ENCODE measurements at places on chromosomes 4 and X.

DNA sequence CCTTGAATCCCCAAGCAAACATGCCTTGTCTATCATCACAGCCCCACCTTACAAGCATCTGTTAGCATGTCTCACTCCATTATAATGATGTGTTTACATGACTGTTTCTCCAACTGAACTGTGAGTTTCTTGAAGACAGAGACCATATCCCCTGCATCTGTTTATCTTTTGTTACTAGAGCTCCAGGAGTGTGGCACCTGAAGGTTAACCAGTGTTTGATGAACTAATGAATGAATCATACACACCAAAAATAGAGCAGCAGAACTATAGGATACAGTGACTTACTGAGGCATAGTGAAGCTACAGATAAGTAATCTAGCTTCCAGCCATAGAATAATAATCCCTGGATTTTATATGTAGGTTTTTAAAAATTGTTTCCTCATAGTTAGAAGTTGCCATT lies 331.0 kb downstream of the PCDH7 start:
- no peak for DNase-seq

GRCh38 chr4:1152290-1152689 lies 20.1 kb downstream of the SPON2 start:
- DNase-seq: no peak

DNA sequence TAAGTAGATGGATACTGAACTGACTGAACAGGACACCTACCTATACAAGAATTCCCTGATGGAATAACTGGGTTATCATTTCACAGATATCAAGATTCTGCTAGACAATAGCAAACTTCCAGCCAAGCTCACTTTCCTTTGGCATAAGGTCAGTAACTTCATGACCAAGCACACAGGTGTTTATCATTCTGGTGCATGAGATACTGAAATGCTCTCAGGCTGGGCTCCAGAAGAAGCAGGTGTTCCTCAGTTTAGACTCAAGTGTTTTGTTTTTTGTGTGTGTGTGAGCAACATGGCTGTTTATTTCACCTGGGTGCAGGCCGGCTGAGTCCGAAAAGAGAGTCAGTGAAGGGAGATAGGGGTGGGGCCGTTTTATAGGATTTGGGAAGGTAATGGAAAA lies 201.5 kb upstream of the SPOCK3 start:
- no peak for DNase-seq

DNA sequence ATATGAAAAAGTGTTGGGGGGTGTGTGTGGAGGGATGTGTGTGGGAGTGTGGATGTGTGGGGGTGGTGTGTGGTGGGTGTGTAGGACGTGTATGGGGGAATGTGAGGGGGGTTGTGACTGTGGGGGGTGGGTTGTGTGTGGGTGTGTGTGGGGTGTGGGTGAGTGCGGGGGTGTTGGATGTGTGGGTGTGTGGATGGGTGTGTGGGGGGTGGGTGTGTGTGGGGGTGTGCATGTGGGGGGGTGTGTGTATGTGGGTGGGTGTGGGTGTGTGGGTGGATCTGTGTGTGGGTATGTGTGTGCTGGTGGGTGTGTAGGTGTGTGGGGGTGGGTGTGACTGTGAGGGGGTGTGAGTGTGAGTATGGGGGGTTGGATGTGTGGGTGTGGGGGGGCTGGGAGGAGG lies 47.8 kb downstream of the KDR start:
- DNase-seq: no peak

DNA sequence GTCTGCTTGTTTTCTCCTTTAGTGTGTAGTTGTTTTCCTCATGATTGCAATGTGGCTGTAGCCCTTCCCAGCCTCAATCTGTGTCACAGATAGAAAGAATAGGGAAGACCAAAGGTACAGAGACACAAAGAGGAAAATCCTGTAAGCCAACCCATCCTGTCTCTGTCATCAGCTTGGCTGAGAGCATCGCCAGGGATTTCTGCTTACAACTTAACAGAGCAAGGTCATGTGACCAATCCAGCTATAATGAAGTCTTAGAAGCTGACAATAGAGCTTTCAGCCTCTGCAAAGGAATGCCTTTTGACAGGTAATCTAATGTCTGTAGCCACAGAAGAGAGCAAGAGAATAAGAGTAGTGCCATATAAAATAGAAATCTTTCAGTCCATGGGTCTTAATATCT lies 1598.0 kb upstream of the AGA start:
- DNase-seq: no peak

DNA sequence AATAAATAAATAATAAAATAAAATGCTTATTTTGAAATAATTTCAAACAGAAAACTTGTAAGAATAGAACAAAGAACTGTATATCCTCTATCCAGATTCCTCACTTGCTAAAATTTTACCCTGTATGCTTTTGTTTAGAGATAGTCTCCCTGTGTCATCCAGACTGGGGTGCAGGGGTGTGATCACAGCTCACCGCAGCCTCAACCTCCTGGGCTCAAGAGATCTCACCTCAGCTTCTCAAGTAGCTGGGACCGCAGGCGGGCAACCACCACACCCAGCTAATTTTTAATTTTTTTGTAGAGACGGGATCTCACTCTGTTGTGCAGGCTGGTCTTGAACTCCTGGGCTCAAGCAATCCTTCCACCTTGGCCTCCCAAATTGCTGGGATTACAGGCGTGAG lies 17.5 kb upstream of the ARAF start:
- no peak for DNase-seq

GRCh38 chrX:134444681-134445080 lies 15.3 kb upstream of the HPRT1 start:
- DNase-seq: no peak

GRCh38 chrX:128781506-128781905 lies 729.3 kb upstream of the ACTRT1 start:
- no peak for DNase-seq

DNA sequence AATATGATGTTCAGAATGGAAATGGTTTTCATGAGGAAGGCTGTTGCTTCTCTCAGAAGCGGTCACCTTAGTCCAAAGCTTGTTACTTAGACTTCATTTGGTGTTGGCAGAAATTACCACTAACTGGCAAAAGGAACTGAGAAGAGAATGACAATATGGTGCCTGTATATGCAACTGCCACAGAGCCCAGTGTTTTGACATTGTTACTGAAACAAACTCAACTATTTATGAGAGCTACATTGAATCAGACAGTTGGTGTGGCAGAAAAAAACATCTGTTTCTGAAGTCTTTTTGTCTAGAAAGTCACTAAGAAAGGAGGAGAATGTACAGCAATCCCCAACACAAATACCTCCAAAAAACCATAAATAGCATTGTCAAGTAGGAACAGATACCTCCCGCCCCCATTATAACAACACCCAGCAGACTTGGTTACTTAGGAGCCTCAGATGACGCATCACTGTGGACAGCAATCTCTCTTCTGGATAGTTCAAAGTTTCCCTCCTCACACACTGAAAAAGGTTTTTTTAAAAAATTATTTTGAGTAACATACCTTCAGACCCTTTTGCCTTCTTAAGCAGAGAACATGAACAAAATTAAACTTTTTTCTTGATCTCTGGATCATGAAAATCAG lies 92.2 kb downstream of the MAML3 start:
- DNase-seq: peak; percentile 18

- no peak for DNase-seq
Measured at GRCh38 chrX:151753313-151754046, 18.9 kb downstream of the CNGA2 start.

- DNase-seq: no peak
Measured at GRCh38 chrX:13220916-13221315, 98.9 kb downstream of the ATXN3L start.

DNA sequence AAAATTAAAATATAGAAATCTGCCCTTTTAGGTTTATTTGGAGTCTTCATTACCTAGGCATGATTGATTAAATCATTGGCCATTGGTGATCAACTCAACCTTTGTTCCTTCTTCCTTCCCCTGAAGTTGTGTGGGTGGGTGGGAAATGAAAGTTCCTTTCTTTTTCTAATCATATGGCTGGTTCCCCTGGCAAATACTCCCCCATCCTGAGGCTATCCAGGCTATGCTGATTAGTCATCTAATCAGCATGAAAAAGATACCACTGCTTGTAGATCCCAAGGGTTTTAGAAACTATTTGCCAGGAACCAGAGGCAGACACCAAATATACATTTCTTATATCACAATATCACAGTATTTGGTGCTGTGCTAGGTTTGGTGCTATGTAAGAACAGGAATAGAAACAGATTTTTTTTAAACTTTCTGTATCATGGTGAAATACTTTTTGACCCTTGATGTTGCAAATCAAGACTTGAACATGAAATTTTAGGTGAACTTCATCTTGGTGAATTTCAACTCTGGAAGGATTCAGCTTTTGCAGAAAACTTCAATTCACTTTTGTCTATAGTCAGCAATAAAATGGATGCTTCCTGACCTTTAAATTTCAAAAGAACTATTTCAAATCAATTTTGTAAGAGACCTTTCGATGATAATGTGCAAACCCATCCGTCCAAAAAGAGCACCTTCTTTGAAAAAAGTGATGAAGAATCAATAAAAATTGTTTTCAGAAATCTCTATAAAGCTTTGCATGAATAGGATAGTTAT lies 71.1 kb downstream of the CCSER1 start:
- no peak for DNase-seq

GRCh38 chr4:25908491-25908901 lies 5.5 kb upstream of the SMIM20 start:
- no peak for DNase-seq

DNA sequence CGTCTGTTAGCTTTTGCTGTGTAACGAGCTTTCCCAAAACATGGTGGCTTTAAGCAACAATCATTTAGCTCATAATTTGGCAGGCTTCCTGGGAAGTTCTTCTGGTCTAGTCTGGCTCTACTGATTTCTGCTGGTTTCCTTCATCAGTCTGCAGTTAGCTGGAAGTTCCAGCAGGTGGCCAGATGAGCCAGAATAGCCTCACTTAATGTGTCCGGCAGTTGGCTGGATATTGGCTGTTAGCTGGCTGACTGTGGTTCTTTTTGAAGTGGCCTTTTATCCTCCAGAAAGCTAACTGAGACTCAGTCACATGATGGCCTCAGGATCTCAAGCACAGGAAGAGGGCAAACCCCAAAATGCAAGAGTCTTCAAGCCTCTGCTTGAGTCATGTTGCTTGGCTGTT lies 34.9 kb downstream of the FTHL17 start:
- DNase-seq: peak; percentile 3

GRCh38 chrX:98501426-98501825 lies 1617.7 kb downstream of the RPA4 start:
- no peak for DNase-seq

- DNase-seq: no peak
Measured at GRCh38 chr4:80471756-80472155, 136.2 kb downstream of the CFAP299 start.

- no peak for DNase-seq
Measured at GRCh38 chr4:157655096-157655809, 434.7 kb downstream of the GRIA2 start.

DNA sequence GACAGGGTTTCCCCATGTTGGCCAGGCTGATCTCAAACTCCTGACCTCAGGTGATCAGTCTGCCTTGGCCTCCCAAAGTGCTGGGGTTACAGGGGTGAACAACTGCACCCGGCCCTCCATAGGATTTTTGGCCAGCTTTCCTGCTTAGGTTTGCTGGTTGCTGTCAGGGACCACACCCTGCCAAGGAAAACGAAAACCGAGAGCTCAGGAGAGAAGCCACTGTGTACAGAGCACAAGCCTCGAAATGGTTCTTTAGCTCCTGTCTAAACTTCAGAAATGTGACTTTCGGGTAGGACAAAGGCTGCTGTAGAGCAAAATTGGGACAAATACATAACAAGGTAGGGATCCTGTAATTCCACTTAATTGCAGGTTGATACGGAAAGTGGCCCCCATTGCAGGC lies 146.3 kb upstream of the ATP6AP2 start:
- no peak for DNase-seq

DNA sequence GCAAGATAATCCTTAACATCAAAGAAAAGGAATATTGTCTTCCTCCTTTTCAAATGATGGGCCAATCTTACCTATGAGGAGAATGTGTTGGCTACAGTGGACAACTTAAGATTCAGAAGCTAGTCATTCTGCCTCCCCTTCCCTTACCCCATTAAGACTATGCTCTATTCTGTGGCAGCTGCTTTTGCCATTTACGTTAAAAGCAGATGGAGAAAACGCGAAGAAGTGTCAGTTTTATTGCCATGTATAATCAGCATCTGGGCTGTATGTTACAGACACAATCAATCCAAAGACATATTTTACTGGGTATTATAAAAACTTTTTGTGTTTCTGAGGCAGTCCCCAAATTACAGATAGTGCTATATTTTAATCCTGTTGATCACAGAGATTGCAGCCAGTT lies 196.1 kb upstream of the PACRGL start:
- no peak for DNase-seq

- DNase-seq: no peak
Measured at GRCh38 chr4:19823781-19824180, 427.9 kb upstream of the SLIT2 start.

GRCh38 chr4:99891351-99891750 lies 2.9 kb downstream of the LAMTOR3 start:
- no peak for DNase-seq

- DNase-seq: no peak
Measured at GRCh38 chr4:92333016-92333415, 29.2 kb downstream of the GRID2 start.

DNA sequence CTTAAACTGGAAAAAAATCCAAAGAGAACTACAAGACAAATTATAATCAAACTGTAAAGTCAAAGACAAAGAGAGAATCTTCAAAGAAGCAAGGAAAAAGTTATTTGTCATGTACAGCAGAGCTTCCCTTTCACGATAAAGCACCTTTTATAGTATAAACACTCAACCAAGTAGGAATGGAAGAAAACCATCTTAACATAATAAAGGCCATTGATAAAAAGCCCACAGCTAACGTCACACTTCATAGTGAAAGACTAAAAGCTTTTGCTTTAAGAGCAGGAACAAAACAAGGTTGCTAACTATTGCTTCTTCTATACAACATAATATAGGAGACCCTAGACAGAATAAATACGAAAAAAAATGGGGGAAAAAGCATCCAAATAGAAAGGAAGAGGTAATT lies 595.7 kb upstream of the POU3F4 start:
- no peak for DNase-seq

DNA sequence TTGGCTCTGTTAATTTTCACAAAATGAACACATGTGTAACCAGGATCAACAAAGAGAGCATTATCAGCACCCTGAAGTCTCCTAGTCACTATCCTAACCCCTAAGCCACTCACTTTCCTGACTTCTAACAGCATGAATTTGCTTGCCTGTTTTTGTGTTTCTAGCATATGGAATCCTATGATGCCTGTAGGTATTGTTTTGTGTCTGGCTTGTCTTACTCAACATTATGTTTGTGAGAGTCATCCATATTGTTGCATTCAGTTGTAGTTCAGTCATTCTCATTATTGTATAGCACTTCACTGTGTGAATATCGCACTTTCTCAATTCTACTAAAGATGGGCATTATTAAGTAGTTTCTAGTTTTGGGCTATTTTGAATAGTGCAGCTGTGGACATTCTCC lies 15.6 kb downstream of the EDNRA start:
- no peak for DNase-seq

GRCh38 chr4:107035819-107036583 lies at the start of gene DKK2:
Gene DKK2, minus strand, starts transcription at chr4:107036313. Its CDS starts 722 bp downstream, at chr4:107035591.
- no peak for DNase-seq

- no peak for DNase-seq
Measured at GRCh38 chr4:16056681-16057385, 27.0 kb downstream of the PROM1 start.

- DNase-seq: no peak
Measured at GRCh38 chr4:189385579-189385978, 555.1 kb upstream of the FRG1 start.

GRCh38 chr4:23888421-23889319 lies 1.2 kb downstream of the PPARGC1A start:
- DNase-seq: no peak

- no peak for DNase-seq
Measured at GRCh38 chr4:86825511-86825910, 23.7 kb downstream of the SLC10A6 start.

GRCh38 chr4:41994461-41994985 lies 4.2 kb downstream of the SLC30A9 start:
- no peak for DNase-seq

- DNase-seq: no peak
Measured at GRCh38 chr4:3112609-3113469, 38.4 kb downstream of the HTT start.
